Bronchus fibroblast of lung (primary cell): ENCODE measurements at places on chromosomes 3 and 15. TPM values are rescaled to one million over a fixed set of nuclear protein-coding genes. Genes with fewer than 3 reads are reported as not detected.

Gene FBXL2
- total RNA-seq = 12.3 and 14.3 TPM in 2 replicates

Gene GOLGA8M
- total RNA-seq = not detected in 2 replicates

Gene GABRG3
- not detected in 2 replicates for total RNA-seq

Gene HYKK
- total RNA-seq = 7.4 TPM in 2 replicates

Gene NTRK3
- total RNA-seq = not detected in 2 replicates

Gene CHRNB4
- not detected in 2 replicates for total RNA-seq

Gene SLC12A8
- 4.8 and 6.2 TPM in 2 replicates for total RNA-seq

Gene ZNF620
- 0.67 and 1.0 TPM in 2 replicates for total RNA-seq

Gene CHST13
- total RNA-seq = not detected in 2 replicates

Gene FBXL22
- total RNA-seq = 0.15 and 0.17 TPM in 2 replicates

Gene GRIP2
- total RNA-seq = not detected in 2 replicates

Gene SPSB4
- total RNA-seq = not detected in 2 replicates

Gene EAF2
- 0.34 and 1.5 TPM in 2 replicates for total RNA-seq

Gene SLC2A2
- total RNA-seq = not detected in 2 replicates

Gene SH3GL3
- total RNA-seq = not detected in 2 replicates

Gene CPLX3
- not detected in 2 replicates for total RNA-seq

Gene CCDC39
- not detected in 2 replicates for total RNA-seq

Gene RPSA
- total RNA-seq = 2,567 and 2,759 TPM in 2 replicates

Gene TMEM266
- under 0.01 TPM in 1 of 2 replicates, not detected in the other for total RNA-seq

Gene TEX55
- not detected in 2 replicates for total RNA-seq
